ENCODE measurements at places on chromosomes 1 and 21.

- DNase-seq: no peak
Measured at GRCh38 chr1:172898866-172899265, 151.9 kb downstream of the TNFSF18 start.

DNA sequence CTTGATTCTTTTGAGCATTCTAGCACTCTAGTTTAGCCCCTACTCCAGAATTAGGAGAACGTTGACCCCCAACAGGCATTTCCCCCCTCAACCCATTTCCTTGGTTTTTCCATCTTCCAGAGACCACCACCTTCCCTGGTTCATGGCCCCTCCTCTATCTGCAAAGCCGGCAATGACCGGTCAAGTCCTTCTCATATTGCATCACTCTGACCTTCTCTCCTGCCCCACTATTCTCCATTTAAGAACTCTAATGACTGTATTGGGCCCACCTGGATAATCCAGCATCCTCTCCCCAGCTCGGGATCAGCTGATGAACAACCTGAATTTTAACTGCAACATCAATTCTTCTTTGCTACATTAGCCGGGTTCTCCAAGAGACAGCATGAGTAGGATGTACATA, 437.4 kb downstream of the NPHP4 start:
- DNase-seq: no peak

DNA sequence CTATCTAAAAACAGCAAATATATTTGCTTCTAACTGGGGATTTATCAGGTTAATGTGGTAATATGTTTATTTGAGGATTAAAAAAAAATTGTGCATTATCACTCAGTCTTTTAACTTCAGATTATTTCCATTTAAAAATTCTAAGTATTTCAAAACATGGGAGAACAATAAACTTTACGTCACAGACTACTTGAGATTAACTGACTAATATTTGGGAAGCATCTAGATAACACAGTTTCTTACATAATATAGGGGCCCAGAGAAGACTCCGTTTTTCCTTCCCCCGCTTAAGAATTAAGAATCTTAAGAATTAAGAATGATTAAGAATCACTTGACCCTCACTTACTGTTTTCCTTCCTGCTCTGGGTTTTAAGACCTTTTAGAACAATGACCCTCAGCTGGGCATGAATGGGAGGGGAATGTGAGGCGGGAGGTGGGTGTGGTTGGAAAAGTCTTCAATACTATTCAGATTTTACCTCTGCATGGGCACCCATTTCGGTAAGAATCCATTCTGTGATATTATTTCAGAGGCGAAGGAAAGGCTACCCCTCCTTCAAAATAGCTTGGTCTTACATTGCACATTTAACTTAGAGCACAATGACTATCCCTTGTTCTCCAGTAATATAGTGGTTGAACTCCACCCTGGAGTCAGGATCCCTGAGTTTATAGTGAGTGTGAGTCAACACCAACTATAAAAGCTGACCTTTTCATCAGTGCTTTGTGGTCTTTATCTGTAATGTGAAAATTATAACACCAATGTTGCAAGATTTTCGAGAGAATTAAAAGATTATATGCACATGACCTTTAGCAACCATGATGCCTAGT, 821.3 kb downstream of the USP25 start:
- no peak for DNase-seq

DNA sequence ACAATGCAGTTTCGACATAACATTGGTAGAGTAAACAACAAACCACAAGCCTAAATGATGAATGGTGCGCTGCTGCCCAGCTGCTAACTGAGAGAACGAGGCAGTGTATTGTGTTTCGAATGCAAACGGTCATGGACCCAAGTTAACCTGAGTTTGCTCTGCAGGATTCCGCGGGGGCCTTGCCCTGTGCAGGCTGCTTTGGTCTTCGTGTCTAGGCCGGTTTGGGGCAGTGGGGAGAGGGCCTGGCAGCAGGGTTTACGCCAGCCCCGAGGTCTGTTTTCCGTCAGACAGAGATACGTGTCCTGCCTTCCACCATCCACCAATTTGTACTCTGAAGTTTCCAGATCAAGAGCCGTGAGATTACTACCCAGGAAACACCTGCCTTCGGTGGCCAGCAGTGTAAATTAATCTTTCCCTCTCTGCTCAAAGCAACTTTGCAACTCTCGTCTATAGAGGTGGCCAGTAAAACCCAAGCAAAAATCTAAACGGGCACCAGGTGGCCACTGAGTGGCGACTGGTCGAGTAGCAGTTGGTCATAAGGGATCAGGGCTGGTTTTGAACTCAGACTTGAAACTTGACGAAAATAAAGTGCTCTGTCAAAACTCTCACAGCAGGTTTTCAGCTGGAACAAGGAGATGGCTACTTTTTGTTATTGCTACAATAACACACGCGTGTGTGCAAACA, 6.3 kb upstream of the PRDM15 start:
- DNase-seq: no peak

GRCh38 chr1:174883409-174883808, 116.3 kb upstream of the CACYBP start:
- DNase-seq: no peak

DNA sequence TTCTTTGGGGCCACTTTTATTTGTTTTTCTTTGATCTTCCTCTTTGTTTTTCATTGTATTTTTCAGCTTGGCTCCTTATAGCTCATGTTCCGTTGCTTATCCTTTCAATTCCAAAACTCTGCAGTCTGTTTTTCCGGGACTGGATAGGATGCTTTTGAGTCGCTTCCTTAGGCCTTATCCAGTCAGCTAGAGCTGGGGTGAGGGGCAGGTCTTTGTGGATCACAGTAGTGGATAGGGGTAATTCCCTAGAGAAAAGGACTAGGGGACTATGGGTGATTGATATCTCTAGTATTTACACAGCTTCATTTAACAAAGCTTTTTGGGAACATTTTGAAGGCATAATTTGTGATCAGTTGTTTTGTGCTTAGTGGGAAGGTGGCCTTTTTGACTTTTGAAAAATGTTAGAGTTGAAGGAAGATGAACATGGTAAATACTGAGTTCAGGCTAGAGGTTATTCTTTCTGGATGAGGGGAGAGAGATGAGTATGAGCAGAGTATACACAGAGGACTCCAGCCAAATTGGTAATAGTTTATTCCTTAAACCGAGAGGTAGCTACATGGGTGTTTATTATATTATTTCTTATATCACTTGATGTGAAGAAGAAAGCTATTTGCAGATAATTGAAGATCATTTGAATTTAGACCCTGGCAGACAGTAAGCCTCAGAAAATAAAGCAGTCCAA, 22.5 kb downstream of the CEP350 start:
- no peak for DNase-seq

All from GM12864 (cell line).